ENCODE measurements at places on chromosomes 1 and 21.

DNA sequence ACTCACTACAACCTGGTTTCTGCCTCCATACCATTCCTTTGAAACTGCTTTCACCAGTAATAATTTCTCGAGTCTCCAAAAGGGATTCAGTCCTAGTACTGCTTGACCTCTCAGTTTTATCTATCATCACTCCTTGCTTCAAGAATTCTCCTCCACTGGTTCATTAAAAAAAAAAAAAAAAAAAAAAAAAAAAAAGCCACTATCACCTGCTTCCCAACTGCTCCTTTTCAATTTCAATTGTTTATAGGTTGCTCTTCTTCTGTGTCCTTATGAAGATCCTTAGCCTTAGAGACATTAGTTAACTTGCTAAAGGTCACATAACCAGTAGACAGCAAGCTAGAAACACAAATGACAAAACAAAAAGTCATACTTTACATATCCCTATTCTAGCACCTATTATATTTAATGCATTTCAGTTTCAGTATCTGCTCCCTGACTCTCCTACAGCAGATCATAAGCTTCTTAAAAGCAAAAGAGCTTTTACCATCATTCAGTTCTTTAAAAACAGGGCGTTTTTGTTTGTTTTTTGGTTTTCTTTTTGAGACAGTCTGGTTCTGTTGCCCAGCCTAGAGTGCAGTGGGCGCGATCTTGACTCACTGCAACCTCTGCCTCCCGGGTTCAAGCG is 7.1 kb downstream of the NRDC start:
- DNase-seq: no peak

DNA sequence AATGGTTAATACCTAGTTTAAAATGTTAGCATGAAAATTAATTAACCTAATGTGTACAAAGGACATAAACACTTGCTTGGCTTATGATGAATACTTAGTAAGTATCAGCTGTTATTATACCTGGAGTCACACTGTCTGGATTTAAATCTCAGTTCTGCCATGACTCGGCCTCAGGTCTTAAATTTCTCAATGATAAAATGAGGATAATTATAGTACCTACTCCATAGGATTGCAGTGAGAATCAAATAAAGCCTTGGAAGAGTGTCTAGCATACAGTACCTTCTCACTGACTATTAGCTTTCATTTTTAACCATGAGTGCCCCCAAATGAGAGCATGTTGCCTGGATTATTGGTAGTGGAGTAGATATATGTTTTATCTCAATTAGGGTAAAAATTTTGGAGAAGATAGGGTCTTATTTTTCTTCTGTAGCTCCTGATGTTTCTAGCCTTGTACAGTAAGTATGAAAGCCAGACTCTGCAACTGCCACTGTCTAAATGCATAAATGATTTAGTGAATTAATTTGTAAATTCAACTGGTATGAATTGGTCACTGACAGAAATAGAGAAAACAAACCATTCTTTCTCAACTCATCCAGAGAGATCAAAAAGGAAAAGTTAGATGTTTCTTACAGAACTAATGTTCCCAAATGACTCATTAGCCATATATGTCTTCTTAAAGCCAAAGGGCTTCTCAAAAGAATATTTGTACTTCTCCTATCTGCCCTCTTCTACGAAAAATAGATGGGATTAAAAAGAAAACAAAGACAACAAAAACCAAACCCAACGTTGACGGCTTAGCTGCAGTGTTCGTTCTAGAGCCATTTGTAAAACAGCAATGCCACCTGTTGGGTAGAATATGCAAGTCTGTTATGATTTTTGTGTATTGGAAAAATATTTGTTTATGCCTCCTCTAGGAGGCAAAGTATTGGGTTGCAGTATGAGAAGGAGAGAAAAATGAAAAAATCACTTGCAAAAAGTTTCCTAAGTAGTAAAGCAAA is 53.8 kb upstream of the MROH9 start:
- peak; percentile 76 for DNase-seq

DNA sequence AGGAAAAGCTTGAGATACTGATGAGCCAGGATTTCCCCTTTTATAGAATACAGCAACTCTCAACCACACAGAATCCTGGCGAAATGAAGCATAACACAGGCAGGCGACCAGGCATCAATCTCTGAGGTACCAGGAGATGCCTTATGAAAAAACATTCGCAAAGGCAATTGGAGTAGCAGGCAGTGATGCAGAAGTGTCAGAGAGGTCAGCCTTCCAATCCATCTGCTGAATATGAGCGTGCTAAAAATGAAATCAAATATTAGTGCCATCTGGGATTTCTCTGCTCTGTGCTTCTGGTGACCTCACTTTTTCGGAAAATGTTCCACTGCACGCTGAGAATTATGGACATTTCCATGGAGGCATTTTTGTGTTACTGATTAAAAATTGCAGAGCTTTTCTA is 258.8 kb downstream of the VAV3 start:
- DNase-seq: no peak

DNA sequence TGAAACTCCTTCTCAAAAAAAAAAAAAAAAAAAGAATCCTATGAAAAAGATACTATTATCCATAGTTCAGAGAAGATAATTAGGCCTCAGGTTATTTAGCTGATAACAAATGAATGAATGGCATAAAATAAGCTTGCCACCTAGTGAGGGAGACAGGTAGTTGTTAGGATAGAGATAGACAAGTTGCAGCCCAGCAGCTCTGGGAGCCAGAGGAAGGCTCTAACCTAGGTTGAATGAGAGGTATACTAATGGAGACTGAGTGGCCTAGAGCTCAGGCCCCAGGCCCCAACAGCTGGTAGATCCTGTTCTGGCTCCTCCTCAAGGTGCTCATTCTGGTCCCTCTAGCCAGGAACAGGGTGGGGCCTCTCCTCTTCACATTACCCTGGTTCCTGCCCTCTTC is 20.6 kb upstream of the RSPO1 start:
- no peak for DNase-seq

- no peak for DNase-seq
Measured at GRCh38 chr1:215786997-215787396, 219.9 kb downstream of the KCTD3 start.

- peak; percentile 97 for DNase-seq
Measured at GRCh38 chr1:222043444-222044292, 301.8 kb upstream of the DUSP10 start.

GRCh38 chr1:227257964-227258363 is 60.3 kb downstream of the CDC42BPA start:
- DNase-seq: no peak

- peak; percentile 39 for DNase-seq
Measured at GRCh38 chr1:223678841-223679240, 13.3 kb upstream of the CAPN8 start.
